A172 (cell line): ENCODE measurements at places on chromosomes 5 and 9.

GRCh38 chr9:88736136-88736637, 201.2 kb downstream of the NXNL2 start:
- no peak for DNase-seq

GRCh38 chr5:83077662-83078261, 415 bp downstream of the XRCC4 start:
- no peak for DNase-seq

- DNase-seq: no peak
Observed at GRCh38 chr5:76493190-76493837, 90.2 kb downstream of the IQGAP2 start.

- DNase-seq: peak; percentile 44
Observed at GRCh38 chr5:35887321-35888100, 30.8 kb downstream of the IL7R start.

GRCh38 chr5:167814828-167815227, 476.6 kb upstream of the WWC1 start:
- DNase-seq: peak; percentile 98
